Lung (tissue), 17 donors: ENCODE measurements at places on chromosomes 6 and 20. TPM values are rescaled to one million over a fixed set of nuclear protein-coding genes. Genes with fewer than 3 reads are reported as not detected.

RIMS4 gene
- total RNA-seq: 0.43 TPM

NINL gene
- total RNA-seq: 15.5 TPM

WDR46 gene
- 26.3 TPM for total RNA-seq

SYNGAP1 gene
- 32.0 TPM for total RNA-seq

PAK5 gene
- total RNA-seq: 0.51 TPM
